ENCODE measurements at places on chromosomes 6 and 20.
A peak's percentile ranks its signal among the peaks of the same experiment; 100 is the strongest.

GRCh38 chr6:25971187-25971821 is 8.7 kb downstream of the TRIM38 start:
- DNase-seq: peak; percentile 93

GRCh38 chr6:4172368-4172767 is 37.0 kb upstream of the ECI2 start:
- no peak for DNase-seq

GRCh38 chr6:31651602-31652191 is 764 bp downstream of the BAG6 start:
- DNase-seq: no peak

- DNase-seq: no peak
Measured at GRCh38 chr6:22921828-22922227, 352.5 kb downstream of the HDGFL1 start.

- DNase-seq: no peak
Measured at GRCh38 chr6:45584127-45584526, 206.4 kb upstream of the SUPT3H start.

GRCh38 chr6:154341871-154342270 is 14.7 kb downstream of the IPCEF1 start:
- no peak for DNase-seq

GRCh38 chr6:142416179-142416578 is 114.4 kb downstream of the ADGRG6 start:
- DNase-seq: peak; percentile 83

- DNase-seq: no peak
Measured at GRCh38 chr6:41733360-41733706, 2.1 kb downstream of the TFEB start.

- no peak for DNase-seq
Measured at GRCh38 chr6:127131772-127132376, 13.4 kb downstream of the RSPO3 start.

GRCh38 chr6:56357616-56358373 is 110.4 kb upstream of the COL21A1 start:
- DNase-seq: peak; percentile 23

Data from A172 (cell line).